Stomach (tissue), 19 donors: ENCODE measurements at places on chromosomes 6 and 20.

DNA sequence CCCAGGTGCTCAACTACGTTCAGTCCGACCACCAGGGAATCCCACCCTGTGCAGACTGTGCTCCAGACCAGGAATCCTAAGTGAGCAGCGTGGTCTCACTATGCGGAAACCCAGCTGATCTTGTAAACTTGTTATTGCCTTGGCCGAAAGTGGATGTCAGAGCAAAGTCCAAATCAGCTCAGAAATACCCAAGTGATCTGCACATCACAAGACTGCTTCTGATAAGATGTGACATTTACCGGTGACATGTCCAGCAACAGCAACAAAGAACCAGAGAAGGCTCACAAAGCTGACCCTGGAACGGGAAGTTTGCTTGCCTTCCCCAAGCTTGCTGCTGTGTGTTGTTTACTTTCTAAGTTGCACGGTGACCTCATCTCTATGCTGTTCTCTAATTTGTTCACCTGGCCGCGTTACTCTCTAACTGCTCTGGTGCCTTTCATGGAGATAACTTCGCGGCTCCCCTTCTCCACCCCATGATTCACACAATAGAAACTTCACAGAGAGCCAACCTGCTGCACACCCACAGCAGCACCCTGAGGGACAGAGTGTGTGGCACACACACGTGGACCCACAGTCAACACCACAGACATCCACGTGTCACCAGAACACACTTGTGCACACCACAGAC, 1.7 kb downstream of the BNIP5 start:
- no peaks in the 10 kb centered on the region for H3K36me3 ChIP-seq
- H3K4me3 ChIP-seq = peak overlapping the region; percentile 43
- H3K27ac ChIP-seq = peak overlapping the region; percentile 49
- H3K4me1 ChIP-seq = peaks cover 30% of the 10 kb centered on the region

DNA sequence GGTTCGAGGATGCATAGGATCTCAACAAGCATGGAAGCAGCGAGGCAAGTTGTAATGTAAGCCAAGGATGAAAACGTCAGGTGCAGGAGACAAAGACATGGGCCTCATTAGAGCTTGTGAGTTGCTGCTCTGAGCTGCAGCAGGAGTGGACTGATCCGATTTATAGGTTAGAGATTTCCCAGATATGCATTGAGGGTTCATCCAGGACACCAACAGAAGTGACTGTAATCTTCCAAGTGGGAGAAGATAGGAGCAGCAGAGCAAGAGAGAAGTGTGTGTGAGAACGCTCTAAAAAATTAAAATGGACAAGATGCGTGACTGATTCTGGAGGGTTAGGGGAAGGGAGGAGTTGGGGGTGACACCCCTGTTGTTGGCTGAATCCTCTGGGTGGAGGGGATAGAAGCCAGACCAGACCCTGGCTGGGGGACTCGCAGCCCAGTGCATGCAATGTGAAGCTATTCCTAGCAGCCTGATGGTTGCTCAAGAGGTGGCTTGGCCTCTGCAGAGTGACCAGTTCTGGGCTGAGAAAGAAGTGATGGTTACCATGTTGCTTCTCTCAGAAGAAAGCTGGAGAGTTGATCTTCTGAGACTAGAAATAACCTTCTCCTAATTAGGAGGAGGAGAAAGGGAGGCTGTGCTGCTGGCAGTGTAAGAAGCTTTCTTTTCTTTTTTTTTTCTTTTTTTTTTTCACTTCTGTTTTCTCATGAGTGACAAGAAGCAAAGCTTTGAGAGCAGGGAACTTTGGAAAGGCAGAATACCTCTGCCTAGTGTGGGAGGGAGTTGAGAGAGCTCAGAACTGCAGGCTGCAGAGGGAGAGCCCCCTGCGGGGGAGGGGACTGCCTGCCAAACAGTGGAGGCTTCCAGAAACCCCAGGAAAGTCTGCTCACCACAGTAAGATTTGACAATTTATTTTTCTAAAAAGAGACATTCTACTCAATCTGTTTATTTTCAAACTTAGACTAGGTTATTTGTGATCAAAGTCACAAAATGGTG, 116.9 kb downstream of the SLX4IP start:
- H3K4me1 ChIP-seq = peaks cover 11% of the 10 kb centered on the region
- no peaks in the 10 kb centered on the region for H3K27me3 ChIP-seq
- H3K4me3 ChIP-seq = no peak overlapping the region
- DNase-seq = no peak
- no peak overlapping the region for H3K27ac ChIP-seq

GRCh38 chr6:25829375-25829774, 2.5 kb downstream of the SLC17A1 start:
- H3K4me1 ChIP-seq = no peaks in the 10 kb centered on the region
- DNase-seq = no peak
- H3K36me3 ChIP-seq = no peaks in the 10 kb centered on the region

DNA sequence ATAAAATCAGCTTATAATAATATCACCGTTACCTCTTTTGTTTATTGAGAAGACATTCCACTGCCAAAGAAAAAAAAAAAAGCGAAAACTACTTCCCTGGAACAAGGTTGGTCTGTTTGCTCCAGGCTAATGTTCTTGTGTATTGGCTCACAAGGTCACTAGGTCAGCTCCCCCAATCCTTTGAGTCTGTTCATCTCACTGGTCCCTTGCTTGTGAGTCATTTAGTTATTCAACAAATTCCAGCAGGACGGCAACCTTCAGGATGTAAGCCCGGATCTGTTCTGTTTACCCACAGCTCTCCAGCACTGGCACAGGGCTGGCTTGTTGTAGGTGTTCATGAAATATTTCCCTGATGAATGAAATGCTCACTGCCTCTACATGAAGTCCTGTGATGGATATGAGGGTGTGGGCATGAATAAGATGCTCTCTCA, 3.3 kb downstream of the ARHGAP40 start:
- H3K4me3 ChIP-seq = no peak overlapping the region
- H3K27ac ChIP-seq = no peak overlapping the region
- peaks cover 10% of the 10 kb centered on the region for H3K4me1 ChIP-seq
- H3K27me3 ChIP-seq = no peaks in the 10 kb centered on the region
- peak; percentile 69 for DNase-seq

- H3K27me3 ChIP-seq = no peaks in the 10 kb centered on the region
- DNase-seq = no peak
- H3K4me1 ChIP-seq = no peaks in the 10 kb centered on the region
- no peaks in the 10 kb centered on the region for H3K36me3 ChIP-seq
- no peak overlapping the region for H3K4me3 ChIP-seq
Measured at GRCh38 chr6:109961611-109962041, 16.5 kb upstream of the GPR6 start.

DNA sequence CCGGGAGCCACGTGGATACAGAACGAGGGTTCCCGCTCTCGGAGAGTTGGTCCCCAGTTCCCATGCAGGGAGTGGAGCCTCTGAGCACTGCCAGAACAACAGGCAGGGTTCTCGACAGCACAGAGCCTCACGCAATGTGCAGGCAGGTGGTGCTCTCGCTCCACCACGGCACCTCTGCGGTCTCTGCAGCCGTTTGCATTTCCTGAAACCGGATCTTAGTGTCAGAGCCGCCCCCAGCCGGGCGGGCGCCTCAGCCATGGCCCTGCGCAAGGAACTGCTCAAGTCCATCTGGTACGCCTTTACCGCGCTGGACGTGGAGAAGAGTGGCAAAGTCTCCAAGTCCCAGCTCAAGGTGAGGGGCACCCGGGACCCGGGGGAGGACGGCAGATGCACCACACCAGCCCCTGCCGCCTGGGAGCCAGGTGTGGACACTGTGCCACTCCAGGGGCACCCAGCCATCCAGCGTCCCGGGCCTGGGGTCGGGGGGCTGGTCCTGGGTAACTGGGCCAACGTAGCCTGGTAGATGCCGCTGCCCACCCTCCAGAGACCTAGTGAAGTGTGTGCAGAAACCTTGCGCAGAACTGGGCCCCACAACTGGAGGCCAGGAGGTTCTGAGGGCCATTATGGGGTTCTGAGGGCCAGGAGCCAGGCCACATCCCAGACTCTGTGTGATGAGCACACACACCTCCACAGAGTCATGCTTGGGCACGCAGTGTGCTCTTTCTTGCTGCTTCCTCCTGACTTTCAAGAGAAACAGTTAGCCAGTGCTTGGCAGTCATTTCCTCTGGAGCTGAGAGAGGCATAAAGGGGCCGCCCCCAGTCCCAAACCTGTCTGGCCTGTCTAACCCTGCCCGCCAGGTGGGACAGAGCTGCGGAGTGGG, at the start of gene DEF6:
Gene DEF6 (plus strand): TSS at position 218 of the 881 bp plus-strand sequence. CDS start 39 bp downstream, at position 257.
- DNase-seq = peak; percentile 96
- peak within 1 kb of the TSS; percentile 52 for H3K4me3 ChIP-seq
- peaks cover 30% of the 10 kb centered on the region for H3K36me3 ChIP-seq
- peaks cover 35% of the 10 kb centered on the region for H3K4me1 ChIP-seq
- no peaks in the 10 kb centered on the region for H3K27me3 ChIP-seq

- DNase-seq = no peak
- no peak overlapping the region for H3K4me3 ChIP-seq
- H3K27ac ChIP-seq = no peak overlapping the region
Measured at GRCh38 chr6:155970876-155971708, 515.5 kb upstream of the NOX3 start.

DNA sequence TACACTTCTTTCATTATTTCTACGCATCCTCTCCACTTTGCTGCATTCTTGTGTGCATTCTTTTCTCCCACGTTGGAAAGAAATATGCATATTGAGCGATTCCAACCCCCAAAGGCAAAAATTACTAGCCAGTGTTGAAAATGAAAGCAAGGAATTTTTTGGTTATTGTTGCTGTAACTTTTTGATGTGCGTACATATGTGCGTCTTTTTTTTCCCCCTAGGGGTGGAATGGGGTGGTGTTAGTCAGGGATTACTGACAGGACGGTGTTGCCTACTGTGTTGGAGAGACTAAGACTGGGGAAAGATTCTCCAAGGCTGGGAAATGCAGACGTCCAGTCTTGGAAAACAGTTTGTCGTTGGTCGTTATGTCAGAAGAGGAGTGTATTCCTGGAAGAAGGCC, 44.2 kb upstream of the ESR1 start:
- no peak overlapping the region for H3K4me3 ChIP-seq
- H3K36me3 ChIP-seq = no peaks in the 10 kb centered on the region
- H3K27ac ChIP-seq = no peak overlapping the region
- H3K4me1 ChIP-seq = peaks cover 4% of the 10 kb centered on the region
- DNase-seq = no peak
- H3K27me3 ChIP-seq = no peaks in the 10 kb centered on the region

GRCh38 chr6:25007269-25007699, 71.5 kb upstream of the RIPOR2 start:
- H3K27me3 ChIP-seq = no peaks in the 10 kb centered on the region
- peak overlapping the region; percentile 68 for H3K27ac ChIP-seq
- no peak overlapping the region for H3K4me3 ChIP-seq
- peaks cover 18% of the 10 kb centered on the region for H3K4me1 ChIP-seq
- DNase-seq = no peak

- H3K27me3 ChIP-seq = no peaks in the 10 kb centered on the region
- H3K4me1 ChIP-seq = peaks cover 13% of the 10 kb centered on the region
- H3K36me3 ChIP-seq = no peaks in the 10 kb centered on the region
- DNase-seq = peak; percentile 63
- H3K4me3 ChIP-seq = no peak overlapping the region
Measured at GRCh38 chr6:138371720-138372119, 6.0 kb upstream of the SMIM28 start.

- DNase-seq = no peak
- no peak overlapping the region for H3K4me3 ChIP-seq
- H3K27ac ChIP-seq = no peak overlapping the region
- H3K4me1 ChIP-seq = no peaks in the 10 kb centered on the region
Measured at GRCh38 chr6:151216804-151217203, 23.0 kb upstream of the AKAP12 start.

DNA sequence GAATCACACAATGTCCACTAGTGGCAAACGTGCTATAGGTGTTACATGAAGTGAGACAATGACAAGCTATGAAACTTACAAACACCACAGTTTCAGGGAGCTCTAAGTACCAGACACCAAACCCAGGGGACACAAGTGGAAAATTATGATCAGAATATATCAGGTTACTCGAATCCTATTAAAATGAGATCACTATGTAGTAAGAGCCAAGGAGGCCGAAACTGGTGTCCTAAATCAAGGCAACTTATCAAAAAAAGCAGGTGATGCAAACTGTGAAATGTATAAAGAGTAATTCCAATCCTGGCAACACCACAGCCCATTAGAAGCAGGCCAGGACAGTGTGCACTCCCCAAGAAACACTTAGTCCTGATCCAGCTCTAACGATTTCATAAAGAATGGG, 100.3 kb downstream of the ARHGAP18 start:
- no peak overlapping the region for H3K4me3 ChIP-seq
- peaks cover 4% of the 10 kb centered on the region for H3K36me3 ChIP-seq
- H3K27me3 ChIP-seq = no peaks in the 10 kb centered on the region
- no peaks in the 10 kb centered on the region for H3K4me1 ChIP-seq
- no peak for DNase-seq
- no peak overlapping the region for H3K27ac ChIP-seq
